ENCODE measurements at places on chromosomes 16 and 17.

DNA sequence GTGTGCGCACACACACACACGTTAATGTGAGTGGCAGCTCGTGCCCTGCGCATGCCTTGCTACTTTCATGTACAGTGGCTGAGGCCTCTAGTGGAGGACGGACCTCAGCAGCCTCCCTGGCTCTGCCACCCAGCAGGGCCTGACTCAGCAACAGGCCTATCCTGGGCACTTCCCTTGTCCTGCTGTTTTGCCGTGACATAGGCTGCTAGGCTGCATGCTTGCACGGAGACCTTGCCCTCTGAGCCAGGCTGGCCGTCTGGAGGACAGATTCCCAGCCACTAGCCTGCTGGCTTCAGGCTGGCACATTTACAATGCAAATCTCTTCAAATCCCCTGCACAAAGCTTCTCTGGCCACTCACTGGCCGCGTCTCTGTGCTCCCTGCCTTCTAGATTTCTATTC is 9.5 kb downstream of the RNF213 start:
- DNase-seq = no peak

GRCh38 chr17:3318336-3318735 is 20.2 kb upstream of the OR3A1 start:
- no peak for DNase-seq

DNA sequence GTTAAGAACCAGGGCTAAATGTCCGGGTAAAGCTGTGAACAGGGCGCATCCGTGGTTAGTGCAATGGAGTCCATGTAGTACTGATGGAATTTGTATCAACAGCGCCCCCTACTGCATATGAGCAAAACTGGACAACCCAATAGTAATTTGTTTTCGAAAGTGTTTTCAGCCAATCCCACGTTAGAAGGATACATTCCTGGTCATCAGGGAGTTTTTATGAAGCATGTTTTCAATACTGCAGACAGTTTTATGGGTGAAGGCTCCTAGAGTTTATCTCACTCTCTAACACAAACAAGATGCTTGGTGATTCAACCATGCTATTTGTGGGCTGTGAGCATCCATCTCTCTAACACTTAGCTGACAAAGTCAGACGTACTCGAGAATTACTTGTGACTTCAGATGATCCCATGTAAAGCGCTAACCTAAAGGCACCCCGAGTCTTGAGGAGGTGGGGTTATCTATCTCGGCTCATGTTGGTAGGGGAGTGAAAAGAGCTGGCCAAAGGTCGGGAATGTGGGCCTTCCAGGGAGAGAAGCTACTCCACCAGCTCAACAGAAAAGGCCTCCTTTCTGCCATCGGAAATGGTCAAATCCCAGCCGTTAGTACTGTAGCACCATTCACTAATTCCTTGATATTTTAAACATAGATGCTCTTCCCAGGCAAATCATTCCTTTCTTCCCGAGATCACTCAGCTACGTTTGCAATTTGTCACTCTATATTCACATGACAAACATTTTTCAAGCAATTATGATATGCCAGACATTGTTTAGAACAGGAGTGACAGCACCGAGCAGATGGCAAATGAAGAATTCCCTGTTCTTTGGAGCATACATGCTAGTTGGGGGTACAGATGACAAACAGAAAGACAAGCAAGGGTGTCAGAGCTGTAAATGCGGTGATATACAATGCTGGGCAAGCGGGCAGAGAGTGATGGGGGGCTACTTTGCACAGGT is 46.9 kb upstream of the HNF1B start:
- DNase-seq = peak; percentile 79

DNA sequence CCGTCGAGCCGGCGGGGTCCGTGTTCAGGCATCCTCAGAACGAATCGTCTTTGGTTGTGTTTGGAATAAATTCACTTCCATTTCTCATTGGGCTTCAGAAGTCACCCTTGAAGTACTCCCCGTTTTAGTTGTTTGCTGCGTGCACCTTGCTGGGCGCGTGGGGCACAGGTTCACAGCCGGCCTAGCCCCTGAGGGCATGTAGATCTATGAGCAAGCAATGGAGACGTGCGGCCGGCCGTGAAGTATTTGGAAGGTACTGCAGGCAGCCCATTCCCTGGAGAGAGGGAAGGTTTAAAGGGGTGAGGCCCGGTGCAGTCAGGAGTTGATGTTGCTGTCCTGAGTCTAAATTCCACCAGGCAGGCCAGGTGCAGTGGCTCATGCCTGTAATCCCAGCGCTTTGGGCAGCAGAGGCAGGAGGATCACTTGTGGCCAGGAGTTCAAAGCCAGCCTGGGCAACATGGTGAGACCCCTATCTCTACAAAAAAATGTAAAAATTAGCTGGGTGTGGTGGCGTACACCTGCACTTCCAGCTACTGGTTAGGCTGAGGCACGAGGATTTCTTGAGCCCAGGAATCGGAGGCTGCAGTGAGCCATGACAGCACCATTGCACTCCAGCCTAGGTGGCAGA is 714 bp downstream of the ACSF3 start:
- DNase-seq = peak; percentile 28

- DNase-seq = no peak
Observed at GRCh38 chr17:74599448-74599939, 7.4 kb upstream of the CD300LD start.

GRCh38 chr17:72863526-72864211 is 228.8 kb downstream of the SLC39A11 start:
- no peak for DNase-seq

DNA sequence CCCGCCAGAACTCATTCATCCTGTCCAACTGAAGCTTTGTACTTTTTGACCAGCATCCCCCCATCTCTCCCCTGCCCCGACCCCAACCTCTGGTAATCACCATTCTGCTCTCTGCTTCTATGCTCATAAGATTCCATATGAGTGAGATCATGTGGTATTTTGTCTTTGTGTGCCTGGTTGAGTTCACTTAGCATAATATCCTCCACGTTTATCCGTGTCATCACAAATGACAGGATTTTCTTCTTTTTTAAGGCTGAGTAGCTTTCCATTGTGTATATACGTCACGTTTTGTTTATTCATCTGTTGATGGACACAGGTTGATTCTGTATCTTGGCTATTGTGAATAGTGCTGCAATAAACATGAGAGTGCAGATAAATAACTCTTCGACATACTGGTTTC is 278.9 kb downstream of the SNX29 start:
- DNase-seq = no peak

- no peak for DNase-seq
Observed at GRCh38 chr17:28173801-28174200, 131.3 kb downstream of the NLK start.

DNA sequence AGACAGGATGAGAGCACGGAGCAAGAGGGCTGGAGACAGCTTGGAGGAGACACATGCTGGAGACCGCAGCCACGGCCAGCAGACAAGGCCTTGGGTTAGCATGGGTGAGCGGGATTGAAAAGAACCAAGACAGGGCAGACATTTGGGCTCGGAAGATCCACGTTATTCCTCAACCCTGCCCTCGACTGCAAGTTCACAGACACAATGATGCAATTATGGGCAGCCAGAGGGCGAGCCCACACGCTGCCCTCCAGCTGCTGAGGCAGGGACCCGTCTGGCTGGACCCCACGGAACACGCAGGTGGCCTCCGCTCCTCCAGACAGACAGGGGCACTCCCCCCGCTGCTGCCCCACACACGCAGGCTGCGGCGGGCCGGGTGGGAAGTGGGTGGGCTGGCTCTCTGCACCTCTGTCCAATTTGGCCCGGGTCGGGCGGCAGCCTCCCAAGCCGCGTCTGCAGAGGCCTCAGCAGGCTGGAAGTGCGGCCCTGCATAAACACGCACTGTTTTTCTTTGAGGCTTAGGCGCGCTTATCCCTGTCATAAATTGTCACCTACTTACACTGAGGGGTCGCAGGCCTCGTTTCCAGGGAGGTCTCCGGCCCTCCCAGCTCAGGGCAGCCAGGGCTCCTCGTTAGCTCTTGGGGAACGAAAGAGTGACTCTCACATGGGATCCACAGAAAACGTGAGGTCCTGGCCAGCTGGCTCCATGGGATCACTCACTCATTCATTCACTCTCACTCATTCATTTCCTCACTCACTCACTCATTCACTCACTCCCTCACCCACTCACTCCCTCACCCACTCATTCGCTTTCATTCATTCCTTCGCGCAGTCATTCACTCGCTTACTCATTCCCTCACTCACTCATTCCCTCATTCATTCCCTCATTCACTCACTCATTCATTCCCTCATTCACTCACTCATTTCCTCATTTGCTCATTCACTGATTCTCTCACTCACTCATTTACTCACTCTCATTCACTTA is 303.9 kb downstream of the C16orf95 start:
- DNase-seq = no peak

- no peak for DNase-seq
Observed at GRCh38 chr16:83615141-83615952, 192.4 kb upstream of the HSBP1 start.
